GM23338 (cell line): ENCODE measurements at places on chromosomes 5 and 9. TPM values are rescaled to one million over a fixed set of nuclear protein-coding genes. Genes with fewer than 3 reads are reported as not detected.

SIMC1 gene
- 8.6 and 9.4 TPM in 2 replicates for polyA plus RNA-seq

NEURL1B gene
- polyA plus RNA-seq: 1.9 and 2.1 TPM in 2 replicates

ANKRD20A1 gene
- 0.59 and 0.91 TPM in 2 replicates for polyA plus RNA-seq

SLCO6A1 gene
- 0.34 and 1.0 TPM in 2 replicates for polyA plus RNA-seq

CTXN3 gene
- polyA plus RNA-seq: not detected in 2 replicates

PPP3R2 gene
- not detected in 2 replicates for polyA plus RNA-seq
